ENCODE measurements at places on chromosomes 13 and 19.

GRCh38 chr19:13782537-13782936 lies 8.3 kb downstream of the C19orf53 start:
- no peak for DNase-seq

- DNase-seq = peak; percentile 2
These were observed 7.8 kb upstream of the CEACAM5 start for GRCh38 chr19:41700381-41701195.

GRCh38 chr13:75762076-75762937 lies 126.2 kb downstream of the LMO7 start:
- no peak for DNase-seq

- no peak for DNase-seq
These were observed 32.1 kb upstream of the PEPD start for GRCh38 chr19:33553530-33554310.

DNA sequence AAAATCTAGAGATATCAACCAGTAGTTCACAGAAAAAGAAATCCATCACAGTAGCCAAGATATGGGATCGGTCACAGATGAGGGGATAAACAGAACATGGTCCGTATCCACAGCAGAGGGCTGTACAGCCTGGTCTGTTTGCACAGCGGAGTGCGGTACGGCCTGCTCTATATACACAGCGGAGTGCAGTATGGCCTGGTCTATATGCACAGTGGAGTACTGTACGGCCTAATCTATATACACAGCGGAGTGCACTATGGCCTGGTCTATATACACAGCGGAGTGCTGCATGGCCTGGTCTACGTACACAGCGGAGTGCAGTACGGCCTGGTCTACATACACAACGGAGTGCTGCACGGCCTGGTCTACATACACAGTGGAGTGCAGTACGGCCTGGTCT lies 43.0 kb upstream of the MCF2L start:
- no peak for DNase-seq

DNA sequence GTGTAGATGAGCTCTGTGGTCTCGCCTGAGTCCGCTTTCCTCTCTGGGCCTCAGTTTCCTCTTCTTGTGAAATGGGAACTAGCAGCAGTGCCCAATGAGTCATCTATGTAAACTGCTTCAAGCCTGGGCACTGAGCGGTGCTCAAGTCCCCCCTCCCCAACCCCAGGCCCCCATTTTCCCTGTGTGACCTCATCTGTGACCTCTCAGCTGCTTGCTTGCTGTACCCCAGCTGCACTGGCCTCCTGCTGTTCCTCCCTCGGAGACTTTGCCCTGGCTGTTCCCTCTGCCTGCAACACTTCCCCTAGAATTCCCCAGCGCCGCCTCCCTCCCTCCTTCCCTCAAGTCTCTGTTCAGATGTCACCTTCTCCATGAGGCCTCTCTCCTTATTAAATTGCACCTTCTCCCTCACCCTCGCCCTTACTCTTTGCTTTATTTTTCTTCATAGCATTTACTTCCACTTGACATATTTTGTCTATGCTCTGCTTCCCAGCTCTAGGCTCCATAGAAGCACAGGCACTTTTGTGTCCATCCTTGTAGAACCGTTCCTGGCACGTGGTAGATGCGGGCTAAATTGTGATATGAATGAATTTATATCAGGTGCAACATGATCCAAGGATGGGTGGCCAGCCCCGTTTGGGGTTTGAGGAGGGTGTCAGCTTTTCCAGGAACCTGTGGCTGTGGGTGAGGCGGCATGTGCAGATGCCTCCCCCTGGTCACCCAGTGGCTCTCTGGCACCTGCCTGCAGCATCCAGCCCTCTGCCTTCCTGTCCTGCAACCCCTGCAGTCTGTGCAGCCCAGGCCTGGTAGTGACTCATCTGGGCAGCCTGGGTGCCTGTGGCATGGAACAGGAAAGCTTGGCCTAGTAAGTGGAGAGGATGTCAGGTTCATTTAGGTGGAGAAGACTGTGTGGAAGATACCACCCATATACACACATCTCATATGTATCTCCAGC lies 26.3 kb downstream of the SIPA1L3 start:
- no peak for DNase-seq

DNA sequence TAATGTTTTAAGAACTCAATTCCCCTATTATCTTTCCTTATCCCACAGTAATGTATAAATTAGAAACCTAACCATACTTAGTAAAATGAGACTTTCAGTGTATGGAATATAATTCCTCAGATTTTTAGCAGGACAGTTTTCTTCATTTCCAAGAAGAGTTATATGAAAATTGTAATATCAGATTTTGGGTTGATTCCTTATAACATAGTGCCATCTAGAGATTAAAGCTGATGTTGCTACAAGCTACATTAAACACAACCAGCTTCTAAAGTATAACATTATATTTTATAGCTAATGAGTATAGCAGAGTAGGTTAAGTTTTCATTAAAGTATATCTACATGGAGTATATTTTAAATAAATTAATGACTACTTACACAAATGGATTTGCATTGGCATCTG lies 99.7 kb upstream of the MIR17HG start:
- DNase-seq = no peak

DNA sequence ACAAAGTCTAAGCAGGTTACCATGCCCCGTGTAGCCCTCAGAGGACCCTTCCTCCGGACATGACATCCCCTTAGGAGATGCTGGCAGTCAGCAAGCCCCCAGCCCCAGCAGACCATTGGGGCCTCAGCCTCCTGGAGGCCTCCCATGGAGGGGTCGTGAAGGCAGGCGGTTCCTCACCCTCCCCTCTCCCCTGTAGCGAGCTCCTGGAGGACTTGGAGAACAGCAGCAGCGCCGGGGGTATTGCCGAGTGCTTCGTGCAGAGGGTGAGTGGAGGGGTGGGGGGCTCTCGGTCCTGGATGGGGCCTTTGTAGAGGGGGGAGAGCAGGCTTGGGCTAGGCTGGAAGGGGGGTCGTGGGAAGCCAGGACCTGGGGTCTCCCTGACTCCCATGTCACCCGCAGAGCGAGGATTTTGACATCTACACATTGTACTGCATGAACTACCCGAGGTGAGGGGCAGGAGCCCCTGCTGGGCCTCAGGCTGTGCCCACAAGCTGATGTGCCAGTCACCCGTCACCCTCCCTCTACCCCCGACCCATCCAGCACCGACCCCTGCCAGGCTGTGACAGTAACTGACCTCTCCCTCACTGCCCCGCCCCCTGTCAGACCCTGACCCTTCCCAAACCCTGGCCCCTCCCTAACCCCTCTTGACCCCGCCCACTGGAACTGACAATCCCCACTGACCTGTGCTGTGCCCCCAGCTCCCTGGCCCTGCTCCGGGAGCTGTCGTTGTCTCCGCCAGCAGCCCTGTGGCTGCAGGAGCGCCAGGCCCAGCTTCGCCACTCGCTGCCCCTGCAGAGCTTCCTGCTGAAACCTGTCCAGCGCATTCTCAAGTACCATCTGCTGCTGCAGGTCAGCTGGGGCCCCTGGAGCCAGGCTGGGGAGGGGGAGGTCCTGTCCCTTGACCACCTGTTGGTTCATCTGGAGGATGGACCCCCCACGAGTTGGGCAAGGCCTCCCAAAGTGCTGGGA lies 4.0 kb downstream of the PLEKHG2 start:
- no peak for DNase-seq

- DNase-seq = no peak
These were observed 28.1 kb downstream of the BRD4 start for GRCh38 chr19:15304140-15304705.

- DNase-seq = no peak
These were observed 42.1 kb downstream of the TUBGCP3 start for GRCh38 chr13:112545856-112546255.
